Stimulated activated naive CD4-positive, alpha-beta T cell (primary cell): ENCODE measurements at places on chromosomes 11 and 22.

DNA sequence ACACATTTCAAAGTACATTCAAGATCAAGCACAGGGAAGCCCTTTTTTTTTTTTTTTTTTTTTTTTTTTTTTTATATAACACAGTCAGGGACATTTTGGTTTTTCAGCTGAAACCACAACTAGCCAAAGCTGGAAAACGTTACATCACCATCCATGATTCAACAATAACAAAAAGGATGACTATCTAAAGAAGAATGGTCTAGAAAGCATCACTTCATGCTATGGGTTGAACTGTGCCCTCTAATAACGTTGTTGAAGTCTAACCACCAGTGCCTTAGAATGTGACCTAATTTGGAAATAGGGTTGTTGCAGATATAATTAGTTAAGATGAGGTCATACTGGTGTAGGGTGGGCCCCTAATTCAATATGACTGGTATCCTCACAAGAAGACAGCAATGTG lies 46.6 kb downstream of the MTMR2 start:
- DNase-seq: no peak

DNA sequence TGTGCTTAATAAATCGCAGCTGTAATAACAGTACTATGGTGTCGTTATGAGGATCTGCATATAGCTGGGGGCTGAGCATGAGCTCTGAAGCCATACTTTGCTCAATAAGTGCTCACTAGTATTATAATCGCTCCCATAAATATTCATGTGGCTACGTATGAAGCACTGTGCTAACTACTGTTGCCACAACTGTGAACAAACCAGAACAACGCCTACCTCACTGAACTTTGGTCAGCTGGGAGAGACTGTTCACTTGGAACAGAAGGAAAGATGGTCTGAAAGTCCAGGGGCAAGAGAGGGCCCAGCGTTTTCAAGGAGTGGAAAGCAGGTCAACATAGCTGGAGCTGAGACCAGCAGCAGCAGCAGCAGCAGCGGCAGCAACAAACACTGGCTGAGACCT lies 141.6 kb downstream of the EFCAB6 start:
- DNase-seq: no peak

DNA sequence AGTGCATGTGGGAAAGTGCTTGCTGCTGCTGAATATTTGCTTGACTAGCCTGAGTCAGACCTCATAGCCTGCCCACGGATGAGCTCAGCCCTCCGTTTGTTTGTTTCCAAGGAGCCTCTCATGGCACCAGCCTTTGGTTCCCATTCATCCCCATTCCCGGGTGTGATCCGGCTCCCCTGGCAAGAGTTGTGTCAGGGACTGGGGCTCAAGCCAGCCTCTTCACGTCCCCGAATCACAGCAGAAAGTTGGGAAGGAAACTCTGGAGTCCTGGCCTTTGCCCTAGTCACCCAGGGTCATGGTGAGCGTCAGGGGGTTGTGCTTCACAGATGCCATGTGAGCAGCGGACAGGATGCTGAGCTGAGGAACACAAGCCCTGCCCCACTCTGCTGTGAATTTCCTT lies 13.8 kb downstream of the SEC14L3 start:
- DNase-seq: no peak

DNA sequence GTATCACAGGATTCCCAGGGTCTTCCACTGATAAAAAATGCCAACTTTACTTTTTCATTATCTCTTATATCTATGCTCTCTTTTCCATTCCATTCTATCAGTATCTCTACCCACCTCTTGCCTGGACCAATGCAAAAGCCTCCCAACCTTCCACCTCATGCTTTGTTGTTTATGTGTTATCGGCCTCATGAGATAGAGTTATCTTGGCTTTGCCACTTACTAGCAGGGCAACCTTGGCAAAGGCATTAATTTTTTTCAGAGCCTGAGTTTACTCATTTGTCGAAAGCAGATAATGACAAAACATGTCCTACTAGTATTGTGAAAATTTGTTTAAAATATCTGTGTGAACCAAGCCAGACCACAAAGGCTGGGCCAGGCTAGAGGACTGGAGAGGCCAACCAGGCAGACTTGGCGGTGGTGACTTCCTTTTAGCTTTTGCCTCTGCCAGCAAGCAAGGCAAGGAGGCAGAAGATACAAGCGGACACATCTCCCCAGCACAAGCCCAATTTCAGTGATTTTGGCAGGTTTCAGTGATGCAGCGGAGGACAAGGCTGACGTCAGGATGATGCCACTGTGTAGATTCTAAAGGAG lies 106.9 kb downstream of the ADAMTS15 start:
- no peak for DNase-seq

DNA sequence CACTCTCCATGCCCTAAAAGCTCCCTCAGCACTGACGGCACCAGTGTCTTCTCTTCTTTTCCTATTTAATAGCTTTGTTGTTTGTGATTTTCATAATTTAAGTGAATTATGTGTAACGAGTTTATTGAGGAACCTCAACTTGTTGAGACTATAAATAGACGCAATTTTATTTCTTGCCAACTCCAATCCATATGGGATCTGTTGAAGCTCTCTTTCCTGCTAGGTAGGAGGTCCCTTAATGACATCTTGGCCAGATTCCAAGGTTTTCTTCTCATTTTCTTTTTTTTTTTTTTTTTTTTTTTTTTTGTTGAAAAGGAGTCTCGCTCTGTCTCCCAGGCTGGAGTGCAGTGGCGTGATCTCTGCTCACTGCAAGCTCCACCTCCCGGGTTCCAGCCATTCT lies 14.2 kb downstream of the RTL6 start:
- DNase-seq: no peak

GRCh38 chr11:65056999-65057398 lies 1.4 kb downstream of the NAALADL1 start:
- no peak for DNase-seq

GRCh38 chr11:57680552-57680874 lies 12.6 kb downstream of the ZDHHC5 start:
- DNase-seq: no peak

- DNase-seq: no peak
Measured at GRCh38 chr11:11640152-11640551, 18.3 kb upstream of the GALNT18 start.

DNA sequence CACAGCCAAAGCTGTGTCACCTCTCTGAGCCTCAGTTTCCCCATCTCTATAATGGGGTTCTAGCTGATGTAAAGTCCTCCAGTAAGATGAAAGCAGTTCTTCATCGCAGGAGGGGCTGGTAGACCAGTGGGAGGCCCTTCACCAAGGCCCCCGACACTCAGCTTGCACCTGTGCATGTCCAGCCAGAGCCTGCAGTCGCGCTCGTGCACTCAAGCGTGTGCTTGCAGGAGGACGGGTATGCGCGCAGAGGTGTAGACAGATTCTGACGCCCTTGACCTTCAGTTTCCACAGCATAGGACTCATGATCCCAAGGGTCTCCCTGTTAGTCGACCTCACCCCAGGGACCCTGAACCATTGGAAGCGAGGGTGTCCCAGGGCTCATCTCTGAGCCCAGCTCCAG lies 633.7 kb downstream of the TBC1D22A start:
- DNase-seq: no peak

DNA sequence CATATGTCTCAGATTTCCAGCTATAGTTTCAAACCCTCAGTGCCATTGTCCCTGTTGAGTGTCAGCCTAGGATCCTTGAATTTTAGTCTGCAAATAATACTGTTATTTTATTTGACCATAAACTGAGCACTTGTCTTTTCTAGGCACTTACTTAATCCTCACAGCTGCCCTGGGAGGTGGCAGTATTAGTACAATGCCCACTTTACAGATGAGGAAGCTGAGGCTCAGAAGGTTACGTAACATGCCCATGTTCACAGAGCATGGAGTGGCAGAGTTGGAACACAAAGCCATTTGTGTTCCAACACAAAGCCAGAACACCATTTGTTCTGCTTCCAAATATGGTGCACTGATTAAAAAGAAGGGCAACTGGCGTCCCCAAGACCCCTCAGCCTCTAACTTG lies 38.2 kb upstream of the ALX4 start:
- no peak for DNase-seq

- no peak for DNase-seq
Measured at GRCh38 chr11:121244884-121245283, 47.7 kb upstream of the SC5D start.

GRCh38 chr22:29833392-29833965 lies 4.6 kb downstream of the ASCC2 start:
- no peak for DNase-seq
